ENCODE measurements at places on chromosomes 5 and 9.

- DNase-seq = no peak
Measured at GRCh38 chr5:160726721-160727120, 125.3 kb downstream of the ATP10B start.

DNA sequence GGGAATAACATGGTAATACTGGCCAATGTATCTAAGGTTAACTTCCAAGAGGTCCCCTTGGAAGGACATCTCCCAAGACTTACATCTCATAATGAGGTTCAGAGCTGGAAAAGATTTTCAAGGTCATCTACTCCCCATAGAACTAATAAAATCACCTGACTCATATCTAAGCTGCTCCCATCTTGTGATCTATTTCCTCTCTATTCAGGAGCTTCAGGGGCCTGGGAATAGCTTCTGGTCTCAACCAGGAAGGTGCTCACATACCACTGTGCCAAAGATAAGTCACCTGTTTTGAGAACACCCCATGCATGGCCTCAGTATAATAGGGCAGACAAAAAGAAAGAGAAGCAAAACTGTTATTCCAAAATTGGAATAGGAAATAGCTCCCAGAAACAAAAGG is 74.2 kb downstream of the OXCT1 start:
- no peak for DNase-seq

- DNase-seq = no peak
Measured at GRCh38 chr5:154038261-154038706, 426 bp downstream of the FAM114A2 start.

- DNase-seq = no peak
Measured at GRCh38 chr5:106311230-106311915, 1359.4 kb downstream of the EFNA5 start.

- no peak for DNase-seq
Measured at GRCh38 chr5:160824301-160825001, 27.6 kb downstream of the ATP10B start.

- DNase-seq = no peak
Measured at GRCh38 chr5:84382363-84383295, 2.1 kb downstream of the EDIL3 start.
